ENCODE measurements at places on chromosomes 5 and 9. TPM values are rescaled to one million over a fixed set of nuclear protein-coding genes. Genes with fewer than 3 reads are reported as not detected.

GRCh38 chr5:106680330-106680729, 990.4 kb downstream of the EFNA5 start:
- no peak for DNase-seq

PKD2L2 gene
- not detected for total RNA-seq

GRCh38 chr5:87770601-87771121, 357.9 kb upstream of the CCNH start:
- DNase-seq: no peak

DNA sequence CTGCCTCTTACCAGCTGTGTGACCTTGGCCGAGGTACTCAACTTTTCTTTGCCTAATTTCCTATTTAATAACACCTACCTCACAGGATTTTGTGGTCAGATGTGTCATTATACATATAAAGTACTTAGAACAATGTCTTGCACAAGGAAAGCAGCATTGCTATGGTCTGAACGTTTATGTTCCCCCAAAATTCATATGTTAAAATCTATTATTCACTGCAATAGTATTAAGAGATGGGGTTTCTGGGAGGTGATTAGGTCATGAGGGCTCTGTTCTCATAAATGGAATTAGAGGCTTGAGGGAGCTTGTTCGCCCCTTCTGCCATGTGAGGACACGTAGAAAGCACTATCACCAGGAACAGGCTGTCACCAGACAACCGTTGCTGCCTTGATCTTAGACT, 10.9 kb upstream of the RNF145 start:
- no peak for DNase-seq

LCN2 gene
- total RNA-seq: not detected

GRCh38 chr5:149423794-149424268, 44.7 kb upstream of the IL17B start:
- DNase-seq: peak; percentile 62

DNA sequence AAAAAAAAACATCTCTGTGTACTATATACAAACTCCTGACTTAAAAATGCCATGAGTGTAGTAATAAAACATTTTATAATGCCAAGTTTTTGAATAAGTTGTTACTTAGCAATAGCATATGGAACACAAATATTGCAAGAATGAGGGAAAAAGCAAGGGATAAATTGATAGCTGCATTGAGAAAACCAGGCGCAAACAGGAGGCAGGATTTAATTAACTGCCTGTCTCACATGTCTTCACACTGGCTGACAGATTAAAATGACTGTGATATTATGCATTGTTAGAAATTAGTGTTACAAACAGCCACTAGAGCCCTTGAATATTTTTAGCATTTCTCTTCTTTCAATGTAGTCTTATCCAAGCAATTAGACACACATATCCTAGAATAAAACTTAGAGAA, 1817.5 kb upstream of the NUDT12 start:
- DNase-seq: no peak

DNA sequence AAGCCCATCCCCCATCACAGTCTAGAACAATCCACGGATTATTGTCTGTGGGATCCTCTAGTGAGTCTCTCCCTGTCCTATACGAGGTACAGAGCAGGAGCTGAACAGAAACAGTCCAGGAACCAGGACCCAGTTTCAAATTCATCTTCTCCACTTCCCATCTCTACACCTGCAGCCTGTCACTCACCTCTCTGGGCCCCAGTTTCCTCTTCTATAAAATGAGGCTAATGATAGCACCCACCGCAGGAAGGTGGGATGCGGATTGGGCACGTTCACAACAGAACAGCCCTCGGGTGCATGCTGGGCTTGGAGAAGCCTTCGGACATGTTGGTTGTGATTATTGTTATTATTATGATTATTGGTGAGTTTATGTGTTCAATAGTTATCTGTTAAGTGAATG, 78.5 kb downstream of the ANKRD33B start:
- DNase-seq: no peak

GRCh38 chr5:39980056-39980455, 555.3 kb upstream of the DAB2 start:
- no peak for DNase-seq

DNAI1 gene
- 0.95 TPM for total RNA-seq

- DNase-seq: no peak
Measured at GRCh38 chr9:12862611-12863410, 88.0 kb downstream of the LURAP1L start.

LRRC19 gene
- not detected for total RNA-seq

DNA sequence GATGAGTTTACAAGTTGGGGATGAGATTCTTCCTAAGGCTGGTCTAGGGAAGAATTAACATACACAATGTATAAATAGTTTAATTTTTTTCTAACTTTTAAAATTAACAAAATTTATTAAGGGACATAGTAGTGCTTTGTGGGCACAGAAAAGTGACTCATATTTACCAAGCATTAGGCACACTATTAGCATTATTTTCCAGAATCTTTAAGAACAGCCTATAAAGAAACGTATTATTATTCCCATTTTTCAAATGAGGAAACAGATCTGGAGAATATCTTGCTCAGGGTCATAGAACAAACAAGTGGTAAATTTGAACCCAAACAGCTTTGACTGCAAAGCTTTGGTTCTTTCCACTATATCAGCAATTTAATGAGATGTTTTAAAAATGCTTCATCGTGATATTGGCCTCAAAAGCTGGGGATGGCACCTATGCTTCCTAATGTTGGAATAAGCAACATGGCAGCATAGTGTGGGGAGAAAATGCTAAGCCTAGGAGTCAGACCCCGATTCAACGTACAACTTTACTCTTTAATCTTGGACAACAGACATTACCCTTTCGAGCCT, 55.9 kb downstream of the ABCA1 start:
- DNase-seq: no peak

- no peak for DNase-seq
Measured at GRCh38 chr9:89889865-89890264, 285.1 kb downstream of the GADD45G start.

DNA sequence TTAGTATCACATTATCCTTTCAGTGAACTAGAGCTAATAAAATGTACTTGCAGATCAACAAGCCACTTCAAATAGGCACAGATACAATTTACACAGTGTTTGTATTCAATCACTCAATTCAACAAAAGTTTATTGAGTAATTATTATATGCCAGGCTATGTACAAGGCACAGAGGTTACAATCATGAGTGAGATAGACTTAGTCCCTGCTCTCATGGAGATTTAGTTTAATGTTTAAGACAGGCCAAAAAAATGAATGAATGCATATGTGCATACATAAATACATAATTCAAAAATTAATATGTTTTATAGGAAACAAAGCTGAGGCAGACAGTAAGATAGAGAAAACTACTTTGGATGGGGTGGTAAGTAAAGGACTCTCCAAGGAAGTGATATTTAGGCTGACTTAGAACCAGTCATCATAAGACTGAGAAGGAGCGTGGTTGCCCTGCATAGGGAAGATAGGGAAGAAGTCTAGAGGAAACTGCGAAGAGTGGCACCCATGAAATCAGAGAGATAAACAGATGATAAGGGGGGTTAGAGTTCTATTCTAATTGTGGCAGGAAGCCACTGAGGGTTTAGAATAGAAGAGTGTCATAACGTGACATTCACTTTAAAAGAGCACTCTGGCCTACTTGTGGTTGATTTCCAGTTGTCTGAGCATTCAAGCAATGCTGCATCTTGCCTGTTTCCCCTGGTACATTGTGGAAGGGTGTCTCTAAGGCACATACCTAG, 49.7 kb upstream of the GRAMD2B start:
- DNase-seq: no peak

DNA sequence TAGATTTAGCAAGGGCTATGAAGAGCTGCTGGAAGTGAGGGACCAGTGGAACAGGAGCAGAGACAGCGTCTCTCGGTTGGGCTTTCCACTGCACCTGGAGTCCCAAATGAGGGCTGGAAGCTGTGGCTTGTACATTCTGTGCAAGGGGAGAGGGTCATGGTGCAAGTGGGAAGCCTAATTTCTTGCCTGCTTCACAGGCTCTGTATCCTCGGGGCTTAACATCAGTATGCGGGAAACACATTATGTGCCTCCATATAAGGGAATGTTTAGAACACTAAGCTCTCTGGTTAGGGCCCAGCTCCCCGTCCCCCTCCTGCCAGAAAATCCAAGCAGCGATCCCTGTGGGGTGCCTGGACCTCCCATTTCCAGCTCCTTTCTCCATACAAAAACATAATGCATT, 89.0 kb upstream of the NIPAL4 start:
- no peak for DNase-seq

TAF1L gene
- under 0.01 TPM for total RNA-seq

GRCh38 chr5:120158211-120158610, 305.9 kb upstream of the PRR16 start:
- DNase-seq: no peak

DNA sequence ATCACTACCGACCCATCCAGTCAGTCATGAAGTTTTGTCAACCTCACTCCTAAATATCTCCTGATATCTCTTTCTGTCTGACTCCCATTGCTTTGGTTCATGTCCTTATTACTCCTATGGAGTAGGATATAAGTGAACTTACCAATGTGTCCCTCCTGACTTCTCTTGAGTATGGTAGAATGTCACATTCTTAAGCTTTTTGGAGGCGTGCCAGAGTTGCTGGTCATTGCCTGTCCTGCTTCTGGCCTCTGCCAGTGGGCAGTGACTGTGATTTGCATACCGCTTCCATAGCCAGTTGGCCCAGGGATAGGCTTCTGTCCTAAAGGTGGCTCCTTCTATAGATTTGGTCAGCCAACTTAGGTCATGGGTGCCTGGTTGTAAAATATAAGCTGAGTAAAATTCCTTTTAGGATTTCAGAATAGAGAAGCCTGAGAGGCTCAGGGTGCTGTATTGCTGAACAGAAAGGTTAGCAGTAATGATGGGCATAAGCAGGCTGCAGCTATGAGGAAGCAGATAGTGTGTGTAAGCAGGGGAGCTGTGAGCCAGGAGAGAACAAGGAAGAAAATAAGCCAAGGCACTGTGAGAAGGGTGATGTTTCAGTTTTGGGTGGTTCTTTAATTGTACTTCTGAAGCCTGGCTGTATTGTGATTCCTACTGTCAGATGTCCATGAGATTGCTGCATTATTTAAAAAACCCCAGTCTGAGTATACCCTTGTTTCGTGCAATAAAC, 16.1 kb upstream of the MARCHF3 start:
- no peak for DNase-seq

DNA sequence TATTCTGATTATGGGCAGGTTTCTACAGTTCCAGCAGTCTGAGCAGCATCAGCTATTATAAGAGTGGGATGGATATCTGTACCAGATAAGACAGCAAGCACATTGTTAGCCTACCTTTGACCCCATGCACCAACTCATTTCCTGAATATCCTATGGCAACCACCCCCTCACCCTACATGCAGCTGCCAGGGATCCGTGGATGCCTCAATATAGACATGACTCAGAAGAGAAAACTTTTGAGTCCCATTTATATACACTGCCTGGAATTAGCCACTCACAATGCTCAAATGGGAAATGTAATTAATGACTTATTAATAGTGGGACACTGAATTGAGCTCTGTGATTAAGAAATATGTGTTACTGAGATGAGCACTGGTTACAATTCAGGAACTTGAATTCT, 124.4 kb downstream of the SSBP2 start:
- no peak for DNase-seq

DNA sequence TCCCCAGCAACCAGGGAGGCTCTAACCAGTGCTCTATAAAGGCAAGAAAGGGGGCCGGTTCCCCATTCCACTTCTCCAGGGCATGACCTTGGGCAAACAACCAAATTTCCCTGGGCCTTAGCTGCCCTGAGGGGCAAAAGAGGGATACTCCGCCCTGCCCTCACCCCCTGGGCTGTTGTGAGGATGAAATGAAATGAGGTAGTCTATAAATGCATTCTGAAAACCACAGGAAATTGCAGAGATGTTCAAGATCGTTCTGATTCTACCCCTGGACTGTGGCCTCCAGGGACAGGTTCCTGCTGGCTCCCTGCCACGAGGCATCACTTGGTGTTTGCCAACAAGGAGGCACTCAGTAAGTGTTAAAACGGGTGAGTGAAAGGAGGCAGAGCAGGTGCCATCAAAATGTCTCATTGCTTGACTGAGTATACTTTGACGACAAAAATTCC, 5.7 kb downstream of the RAPGEF1 start:
- DNase-seq: no peak

DNA sequence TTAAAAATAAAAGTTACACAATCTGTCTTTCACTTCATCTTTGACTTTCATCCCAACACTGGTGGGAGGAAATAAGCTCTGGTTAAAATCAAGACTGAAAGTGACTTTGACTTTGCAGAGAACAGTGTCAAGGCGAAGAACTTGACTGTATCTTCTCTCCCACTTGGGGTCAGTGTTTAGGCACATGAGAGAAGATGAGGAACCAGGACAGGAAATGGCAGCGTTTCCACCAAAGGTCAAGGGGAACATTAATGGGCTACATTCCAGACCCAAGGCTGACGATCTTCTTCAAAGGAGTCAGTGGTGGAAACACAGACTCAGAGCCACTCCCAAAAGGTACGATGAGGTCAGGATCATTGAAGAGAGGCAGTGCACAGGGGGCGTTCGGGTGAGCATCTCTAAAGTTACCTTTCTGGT, 409.5 kb downstream of the ARHGEF28 start:
- DNase-seq: peak; percentile 28

ZNF483 gene
- 11.0 TPM for total RNA-seq

DNA sequence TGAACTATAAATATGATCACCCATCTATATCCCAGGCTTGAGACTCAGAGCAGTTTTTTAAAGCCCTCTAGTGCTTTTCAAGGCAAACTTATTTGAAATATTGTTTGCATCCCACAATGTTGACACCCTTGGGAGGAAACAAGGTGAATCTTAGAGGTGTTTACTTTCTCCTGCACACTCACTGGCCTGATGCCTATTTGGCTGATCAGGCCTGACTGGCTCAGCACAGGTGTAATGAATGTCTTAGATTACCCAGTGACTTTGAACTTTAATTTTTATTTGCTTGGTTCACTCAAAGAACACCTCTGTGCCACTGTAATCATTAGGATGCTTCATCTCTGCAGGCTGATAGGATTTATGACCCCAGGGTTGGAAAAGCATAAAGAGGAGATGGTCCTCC, 158.3 kb downstream of the KCTD16 start:
- DNase-seq: no peak

DNA sequence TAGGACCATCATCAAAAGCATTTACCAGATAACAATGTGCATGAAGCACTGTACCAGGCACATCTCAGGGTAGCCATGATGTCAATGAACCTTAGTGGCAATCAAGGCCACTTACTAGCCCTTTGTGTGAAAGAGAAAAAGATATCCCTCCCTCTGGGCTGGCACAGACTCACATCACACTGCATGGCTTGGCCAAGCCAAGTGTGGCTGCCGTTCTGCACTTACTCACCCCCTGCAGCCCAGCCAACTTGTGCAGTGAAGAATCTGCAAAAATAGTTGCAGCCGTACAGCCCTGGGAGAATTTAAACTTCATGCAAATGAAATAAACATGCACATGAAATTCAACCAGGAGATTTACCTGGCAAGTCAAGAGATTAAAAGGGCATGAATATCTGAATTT, 333.5 kb downstream of the DEPDC1B start:
- DNase-seq: no peak

Data from uterus (tissue), 4 donors.